ENCODE measurements at places on chromosomes 11 and 22.

GRCh38 chr11:8301622-8302021, 37.9 kb upstream of the LMO1 start:
- no peak for DNase-seq

DNA sequence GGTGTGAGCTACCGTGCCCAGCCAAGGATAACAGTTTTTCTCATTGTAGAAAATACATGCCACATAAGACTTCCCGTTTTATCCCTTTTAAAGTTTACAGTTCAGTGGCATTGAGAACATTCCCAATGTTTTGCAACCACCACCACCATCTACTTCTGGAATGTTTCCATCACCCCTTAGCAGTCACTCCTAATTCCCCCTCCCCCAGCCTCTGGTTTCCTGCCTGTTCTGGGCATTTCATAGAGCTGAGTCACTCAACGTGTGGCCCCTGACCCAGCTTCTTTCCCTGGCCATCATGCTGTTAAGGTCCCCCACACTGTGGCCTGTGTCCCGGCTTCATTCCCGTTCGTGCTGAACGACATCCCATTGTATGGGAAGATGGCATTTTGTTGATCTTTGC, 30.7 kb downstream of the FGF4 start:
- DNase-seq: peak; percentile 43

DNA sequence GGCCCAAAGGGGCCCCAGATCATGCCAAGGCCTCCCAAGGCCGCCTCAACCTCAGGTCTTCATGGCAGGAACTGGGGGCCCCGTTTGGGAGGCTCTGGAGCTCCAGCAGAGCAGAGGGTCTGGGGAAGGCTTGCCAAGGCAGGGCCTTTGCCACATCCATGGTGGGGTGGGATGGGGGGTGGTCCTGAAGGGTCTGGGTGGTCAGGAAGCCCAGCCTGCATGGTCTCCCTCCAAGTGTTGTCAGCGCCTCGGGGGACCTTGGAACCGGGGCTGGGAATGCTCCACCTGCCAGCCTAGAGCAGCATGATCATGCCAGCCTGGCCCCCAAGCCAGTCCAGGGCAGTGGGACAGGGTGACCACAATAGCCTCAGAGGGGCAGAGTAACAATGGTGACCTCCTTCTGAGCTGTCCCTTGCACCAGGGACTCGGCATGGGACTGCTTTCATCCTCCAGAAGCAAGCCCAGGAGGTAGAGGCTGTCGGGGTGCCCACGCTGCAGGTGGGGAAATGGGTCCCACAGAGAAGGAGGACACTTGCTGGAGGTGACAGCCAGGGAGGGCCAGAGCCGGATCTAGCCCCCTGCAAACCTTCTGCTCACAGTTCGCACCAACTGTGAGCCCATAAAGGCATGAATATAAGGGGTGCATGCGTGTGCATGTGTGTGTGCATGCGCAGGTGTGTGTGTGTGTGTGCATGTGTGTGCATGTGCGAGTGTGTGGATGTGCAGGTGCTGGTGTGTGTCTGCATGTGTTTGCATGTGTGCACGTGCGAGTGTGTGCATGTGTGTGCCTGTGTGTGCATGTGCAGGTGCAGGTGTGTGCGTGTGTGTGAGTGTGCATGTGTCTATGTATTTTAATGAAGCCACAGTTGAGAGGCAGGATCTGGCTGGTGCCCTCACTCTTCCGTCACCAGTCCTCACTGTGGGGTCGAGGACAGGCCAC, 63.8 kb downstream of the MYEOV start:
- no peak for DNase-seq

DNA sequence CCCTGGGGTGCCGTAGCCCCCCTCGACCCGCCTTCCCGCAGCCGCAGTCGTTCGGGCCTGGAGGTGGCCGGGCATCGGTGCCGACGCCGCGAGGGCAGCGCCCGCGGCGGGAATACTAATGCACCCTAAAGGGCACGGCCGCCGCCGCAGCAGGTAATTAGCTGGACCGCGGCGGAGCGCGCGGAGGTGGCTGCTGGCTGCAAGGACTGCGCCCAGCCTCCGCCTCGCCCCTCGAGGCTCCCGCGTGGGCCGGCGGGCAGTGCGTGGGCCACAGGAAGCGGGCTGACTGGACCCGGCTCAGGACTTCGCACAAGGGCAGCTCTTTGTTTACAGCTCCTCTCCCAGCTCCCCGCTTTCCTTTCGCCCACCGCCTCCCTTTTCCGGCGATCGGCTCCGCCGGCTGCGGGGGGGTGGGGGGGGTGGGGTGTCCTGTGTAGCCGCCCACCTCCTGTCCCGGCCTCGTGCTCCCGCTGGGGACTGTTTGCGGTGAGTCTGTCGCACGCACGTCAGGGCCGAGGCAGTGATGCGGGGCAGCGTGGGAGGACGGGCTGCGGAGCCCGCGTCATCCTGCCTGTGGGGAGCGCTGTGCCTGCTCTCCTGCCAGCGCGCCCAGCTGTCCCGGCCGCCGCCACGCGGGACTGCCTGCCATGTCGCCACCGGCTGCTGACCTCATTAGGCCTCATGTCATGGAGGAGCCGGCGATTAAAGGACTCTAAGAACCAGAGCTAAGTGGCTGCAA, 53.2 kb downstream of the GRIK4 start:
- peak; percentile 56 for DNase-seq

- DNase-seq: no peak
These were observed 21.1 kb downstream of the SIK3 start for GRCh38 chr11:117076941-117077691.
